ENCODE measurements at places on chromosomes 2 and 18.
A peak's percentile ranks its signal among the peaks of the same experiment; 100 is the strongest.

DNA sequence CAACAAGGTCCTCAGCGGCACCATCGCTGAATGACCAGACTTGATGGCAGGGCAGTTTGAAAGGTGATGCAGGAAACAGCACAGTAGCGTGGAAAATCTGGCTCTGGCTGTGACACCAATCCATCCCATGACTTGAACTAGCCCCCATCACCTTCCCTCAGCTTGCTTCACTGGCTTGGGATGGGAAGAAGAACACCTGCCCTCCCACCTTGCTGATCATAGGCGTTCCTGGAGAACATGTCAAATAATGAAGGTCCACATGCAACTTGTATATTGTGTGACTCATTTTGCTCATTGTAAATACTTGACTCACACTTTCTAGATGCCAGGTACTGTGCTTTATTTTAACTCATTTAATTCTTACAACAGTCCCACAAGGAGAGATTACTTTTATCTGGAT is 292.4 kb upstream of the SPRED2 start:
- DNase-seq, result no peak

GRCh38 chr2:225429717-225430116 is 30.2 kb downstream of the NYAP2 start:
- peak; percentile 36 for DNase-seq

- no peak for DNase-seq
Measured at GRCh38 chr2:102385522-102385921, 29.9 kb downstream of the IL18R1 start.

DNA sequence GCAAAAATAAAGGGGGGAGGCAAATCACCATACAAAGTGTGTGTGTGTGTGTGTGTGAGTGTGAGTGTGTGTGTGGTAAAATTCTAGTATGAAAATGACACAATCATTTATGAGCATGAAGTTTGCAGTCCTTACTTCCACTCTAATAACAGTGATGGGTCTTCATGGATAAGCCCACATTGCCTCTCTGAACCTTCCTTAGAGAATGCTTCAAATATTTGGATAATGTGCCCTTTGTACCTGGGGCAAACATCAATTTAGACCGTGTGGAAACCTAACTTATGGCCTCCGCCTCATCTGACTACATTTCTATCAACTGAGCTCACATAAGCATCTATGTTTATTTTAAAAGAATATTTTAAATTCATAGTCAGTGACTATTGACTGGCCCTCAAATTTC is 3.7 kb downstream of the SCN9A start:
- DNase-seq, result no peak

DNA sequence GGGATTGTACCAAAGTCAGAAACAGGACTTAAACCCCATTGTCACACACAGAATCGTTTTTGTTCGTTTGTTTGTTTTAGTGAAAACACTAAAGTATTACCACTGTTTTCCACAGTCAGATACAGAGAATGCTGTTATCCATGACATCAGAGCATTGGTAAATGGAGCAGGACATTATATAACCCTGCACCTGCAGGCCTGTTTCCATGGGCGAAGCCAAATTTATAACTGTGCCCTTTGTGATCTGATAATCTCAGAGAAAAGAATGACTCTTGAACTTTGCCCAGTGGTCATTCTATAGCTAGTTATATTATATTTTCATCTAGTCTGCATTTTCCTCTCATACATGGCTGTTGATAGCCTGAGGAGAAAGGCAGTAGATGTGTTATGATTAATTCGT is 217.6 kb downstream of the TMEM182 start:
- no peak for DNase-seq

DNA sequence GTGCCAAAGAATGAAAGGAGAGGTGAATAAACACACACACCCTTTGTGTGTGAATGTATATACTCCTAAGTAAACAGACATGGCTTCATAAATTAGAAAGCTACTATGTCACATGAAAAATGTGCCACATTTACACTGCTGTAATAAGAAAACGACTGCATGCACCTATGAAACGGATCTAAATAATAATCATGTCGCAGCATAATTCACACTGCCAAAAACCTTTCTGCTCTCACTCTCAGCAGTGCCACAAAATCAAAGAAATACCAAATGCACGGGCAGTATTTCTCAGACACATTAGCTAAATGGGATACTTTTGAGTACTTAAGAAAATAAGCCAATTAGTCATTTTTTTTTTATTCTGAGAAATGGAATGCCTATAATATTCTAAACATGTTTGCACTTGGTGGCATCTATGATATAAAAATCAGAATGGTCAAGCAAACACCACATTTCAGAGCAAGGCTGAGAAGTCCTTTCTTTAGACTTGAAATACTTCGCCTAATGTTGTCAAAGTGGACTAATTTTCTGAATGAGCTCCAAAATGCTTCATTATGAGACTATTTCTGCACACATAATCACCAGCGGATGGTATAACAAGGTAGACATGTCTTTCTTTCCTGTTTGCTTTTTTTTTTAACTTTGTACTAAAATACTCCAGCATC is 6.6 kb downstream of the BCL11A start:
- DNase-seq, result no peak

DNA sequence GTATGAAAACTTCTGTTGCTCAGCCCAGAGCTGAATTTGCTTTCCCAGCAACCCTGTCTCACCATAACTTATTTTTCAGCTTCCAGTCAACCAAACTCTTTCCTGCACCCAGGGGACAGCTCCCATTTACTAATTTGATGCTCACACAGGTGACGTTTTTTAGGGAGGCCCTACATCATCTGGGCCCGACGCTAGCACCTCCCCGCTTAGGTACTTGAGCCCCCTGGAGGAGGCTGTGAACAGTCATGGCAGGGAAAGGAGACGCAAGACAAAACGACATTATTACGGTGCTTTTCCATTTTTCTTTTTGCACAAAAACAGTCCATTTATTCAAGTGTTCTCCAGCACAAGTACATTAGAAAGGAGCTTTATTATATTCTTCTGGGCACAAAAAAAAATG is 59.2 kb upstream of the POMC start:
- no peak for DNase-seq

DNA sequence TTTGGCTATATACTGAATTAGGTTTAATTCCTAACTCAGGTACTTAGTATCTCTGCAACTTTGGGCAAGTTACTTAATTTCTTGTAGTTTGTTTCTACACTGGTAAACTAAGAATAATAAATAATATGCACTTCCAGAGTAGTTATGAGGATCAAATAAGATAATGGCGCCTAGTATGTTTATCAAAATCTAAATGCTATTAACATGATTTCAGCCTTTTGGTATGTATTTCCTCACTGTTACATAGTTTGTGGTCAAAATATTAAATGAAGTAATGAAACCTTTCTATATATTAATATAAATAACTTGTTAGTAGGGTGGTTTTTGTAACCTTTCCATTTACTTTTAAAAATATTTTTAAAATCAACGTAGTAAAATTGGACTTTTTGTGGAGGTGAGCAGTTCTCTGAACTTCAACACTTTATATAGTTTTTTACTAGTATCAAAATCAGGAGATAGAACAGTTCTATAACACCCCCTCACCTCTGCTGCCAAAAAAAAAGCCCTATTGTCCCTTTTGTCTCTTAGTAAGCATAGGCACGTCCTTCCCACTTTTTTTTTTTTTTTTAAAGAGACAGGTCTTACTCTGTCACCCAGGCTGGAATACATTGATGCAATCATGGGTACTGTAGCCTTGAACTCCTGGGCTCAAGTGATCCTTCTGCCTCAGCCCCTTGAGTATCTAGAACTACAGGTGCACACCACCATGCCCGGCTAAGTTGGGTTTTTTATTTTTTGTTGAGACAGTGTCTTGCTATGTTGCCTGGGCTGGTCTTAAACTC is 44.8 kb downstream of the RAB3GAP1 start:
- DNase-seq, result no peak

DNA sequence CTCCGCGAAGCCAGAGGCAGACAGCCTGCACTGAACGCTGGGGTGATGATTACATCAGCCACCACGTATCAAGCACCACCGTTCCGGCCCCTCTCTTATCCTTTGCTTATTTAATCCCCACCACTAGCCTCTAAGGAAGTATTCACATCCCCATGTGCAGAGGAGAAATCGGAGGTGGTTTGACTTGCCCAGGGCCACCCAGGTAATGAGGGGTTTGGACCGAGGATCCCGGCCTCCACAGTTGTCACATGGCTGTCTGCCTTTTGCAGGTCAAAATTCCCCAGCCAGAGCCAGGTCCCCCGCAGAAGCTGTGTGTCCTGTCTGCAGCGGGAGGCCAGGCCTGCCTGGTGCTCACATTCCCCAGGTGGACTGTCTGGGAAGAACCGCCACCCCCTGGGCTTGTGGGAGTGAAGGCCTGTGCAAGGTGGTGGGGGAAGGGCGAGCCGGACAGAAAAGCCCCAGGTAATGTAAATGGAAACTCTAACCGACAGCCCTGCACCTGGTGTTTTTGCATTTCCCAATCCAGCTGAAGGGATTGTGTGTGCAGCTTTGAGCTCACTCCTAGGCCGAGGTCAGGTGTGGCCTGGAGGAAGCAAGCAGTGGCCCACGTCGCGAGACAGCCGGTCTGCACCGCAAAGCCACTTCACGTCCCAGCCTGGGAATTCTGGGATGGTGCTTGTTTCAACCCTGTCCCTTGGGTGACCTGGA is 108.5 kb upstream of the ID2 start:
- DNase-seq, result no peak

DNA sequence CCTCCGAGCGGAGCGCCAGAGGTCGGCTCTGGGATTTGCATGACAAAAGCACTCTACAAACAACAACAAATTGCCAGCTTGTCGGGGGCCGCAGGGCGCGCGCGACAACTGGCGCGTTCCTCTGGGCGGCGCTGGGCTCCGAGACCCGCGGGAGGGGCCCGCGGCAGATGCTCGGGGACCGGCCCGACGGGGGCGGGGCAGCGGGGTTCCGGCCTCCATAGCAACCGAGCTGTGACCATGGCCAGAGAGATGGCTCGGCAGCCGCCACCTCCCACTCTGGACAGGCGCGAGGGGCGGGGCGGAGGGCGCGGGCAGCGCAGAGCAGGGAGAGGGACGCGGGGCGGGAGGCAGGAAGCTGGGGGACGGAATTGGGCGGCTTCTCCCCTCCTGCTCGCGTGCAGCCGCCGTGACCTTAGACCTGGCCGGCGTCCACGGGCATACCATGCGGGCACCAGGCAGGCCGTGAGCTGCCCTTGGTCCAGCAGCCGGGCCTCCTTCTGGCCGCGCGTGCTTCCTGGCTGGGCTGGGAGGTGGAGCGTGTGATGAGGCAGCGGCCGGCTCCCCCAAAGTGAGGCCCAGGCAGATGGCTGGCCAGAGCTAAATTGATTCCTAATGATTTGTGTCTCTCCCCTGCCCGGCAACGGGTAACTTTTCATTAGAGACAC is 171.5 kb downstream of the CELF4 start:
- DNase-seq, result no peak

GRCh38 chr2:37838541-37839167 is 86.4 kb upstream of the RMDN2 start:
- no peak for DNase-seq

DNA sequence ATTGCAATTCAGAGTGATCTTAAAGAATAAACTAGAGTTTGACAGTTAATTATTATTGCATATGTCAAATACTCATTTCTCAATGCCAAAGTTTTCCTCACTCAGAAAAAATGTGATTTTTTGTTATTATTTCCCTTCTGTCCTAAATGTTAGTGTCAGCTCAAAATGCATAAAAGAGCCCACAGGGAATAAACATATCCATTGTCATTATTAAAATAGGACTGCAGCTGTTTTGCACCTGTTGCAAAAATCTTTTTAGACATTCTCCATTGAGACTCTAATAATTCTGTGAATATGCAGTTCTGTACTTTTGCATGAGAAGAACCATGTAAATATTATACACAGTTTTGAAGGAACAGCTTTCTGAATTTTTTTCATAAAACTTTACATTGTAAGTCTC is 540.0 kb upstream of the SLC39A10 start:
- no peak for DNase-seq

- DNase-seq, result no peak
Measured at GRCh38 chr2:200360364-200360763, 53.9 kb downstream of the SPATS2L start.

GRCh38 chr2:191740759-191741158 is 62.8 kb downstream of the NABP1 start:
- DNase-seq, result no peak

DNA sequence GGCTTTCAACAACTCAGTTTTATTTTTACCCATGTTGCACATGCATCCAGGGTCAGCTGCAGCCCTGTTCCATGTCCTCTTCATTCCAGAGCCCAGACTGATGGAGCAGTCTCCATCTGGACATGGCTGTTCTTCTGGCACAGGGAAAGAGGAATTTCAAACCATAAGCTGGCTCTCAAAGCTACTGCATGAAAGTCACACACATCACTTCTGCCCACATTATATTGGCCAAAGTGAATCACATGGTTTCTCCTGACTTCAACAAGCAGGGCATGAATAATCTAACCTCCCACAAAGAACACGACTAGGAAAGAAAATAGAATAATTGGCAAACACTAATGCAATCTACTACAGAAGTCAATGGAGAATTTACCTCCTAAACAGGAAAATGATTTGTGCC is 94.2 kb downstream of the FTCDNL1 start:
- no peak for DNase-seq

DNA sequence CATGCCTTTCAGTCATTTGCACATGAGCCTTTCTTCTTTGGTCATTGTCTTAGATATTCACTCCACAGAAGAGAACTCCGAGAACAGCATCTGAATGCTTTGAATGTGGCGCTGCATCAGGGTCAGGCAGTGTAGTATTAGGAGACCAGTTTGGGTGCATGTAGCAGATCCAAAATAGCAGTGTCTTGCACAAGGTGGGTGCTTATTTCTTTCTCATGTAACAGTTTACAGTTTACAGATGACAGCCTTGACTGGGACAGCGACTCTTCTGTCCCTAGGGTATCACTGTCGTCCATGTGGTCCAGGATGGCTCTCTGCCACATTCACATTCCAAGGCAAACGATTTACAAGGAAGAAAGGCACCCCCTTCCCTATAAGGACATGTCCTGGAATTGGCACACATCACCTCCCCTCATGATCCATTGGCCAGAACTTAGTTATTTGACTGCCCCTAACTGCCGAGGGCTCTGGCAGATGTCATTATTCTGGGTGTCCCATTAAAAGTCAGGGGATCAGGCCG is 101.0 kb downstream of the STPG4 start:
- no peak for DNase-seq

DNA sequence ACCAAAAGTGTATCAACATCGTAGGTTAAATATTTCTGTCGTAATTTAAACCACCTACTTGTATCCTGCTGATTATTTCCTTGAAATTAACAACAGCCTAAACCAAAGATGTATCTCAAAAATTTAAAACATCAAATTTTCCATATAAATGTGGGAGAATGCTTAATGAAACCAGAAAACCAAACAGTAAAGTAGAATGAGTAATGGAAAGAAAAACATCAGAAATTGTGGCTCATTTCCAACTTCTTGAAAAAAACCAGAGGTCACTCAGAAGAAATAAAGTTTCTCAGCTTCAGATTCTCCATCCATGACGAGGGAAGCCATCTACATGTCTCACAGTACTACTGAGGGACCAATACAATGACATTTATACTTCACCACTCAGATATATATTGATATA is 296.5 kb downstream of the NOL4 start:
- peak; percentile 6 for DNase-seq

- peak; percentile 3 for DNase-seq
Measured at GRCh38 chr2:62112179-62112578, 83.7 kb upstream of the B3GNT2 start.
